ENCODE measurements at places on chromosomes 3 and 15.

- DNase-seq: no peak
Observed at GRCh38 chr3:49712631-49713317, 6.7 kb downstream of the AMIGO3 start.

- no peak for DNase-seq
Observed at GRCh38 chr3:89685731-89686130, 578.3 kb downstream of the EPHA3 start.

GRCh38 chr3:186375443-186375842 is 13.4 kb upstream of the DGKG start:
- DNase-seq: no peak

DNA sequence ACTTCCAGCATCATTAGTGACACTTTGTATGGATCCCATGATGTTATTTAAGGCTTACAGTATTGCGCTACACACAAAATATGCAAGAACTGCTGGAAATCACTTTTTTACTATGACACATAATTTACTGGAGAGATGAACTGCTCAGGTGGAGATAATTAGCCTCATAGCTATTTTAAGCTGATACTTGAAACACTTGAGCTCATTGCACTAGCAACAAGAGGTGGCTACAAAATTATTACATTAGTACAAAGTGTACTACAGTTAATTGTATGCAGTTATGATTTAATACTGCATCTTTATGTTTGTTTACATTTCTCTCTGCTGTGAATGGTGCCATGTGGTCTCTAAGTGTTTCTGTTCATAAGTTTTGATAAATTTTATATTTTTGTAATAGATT is 6.5 kb upstream of the LZTFL1 start:
- no peak for DNase-seq

GRCh38 chr15:64251658-64252057 is 88.8 kb upstream of the PPIB start:
- no peak for DNase-seq

DNA sequence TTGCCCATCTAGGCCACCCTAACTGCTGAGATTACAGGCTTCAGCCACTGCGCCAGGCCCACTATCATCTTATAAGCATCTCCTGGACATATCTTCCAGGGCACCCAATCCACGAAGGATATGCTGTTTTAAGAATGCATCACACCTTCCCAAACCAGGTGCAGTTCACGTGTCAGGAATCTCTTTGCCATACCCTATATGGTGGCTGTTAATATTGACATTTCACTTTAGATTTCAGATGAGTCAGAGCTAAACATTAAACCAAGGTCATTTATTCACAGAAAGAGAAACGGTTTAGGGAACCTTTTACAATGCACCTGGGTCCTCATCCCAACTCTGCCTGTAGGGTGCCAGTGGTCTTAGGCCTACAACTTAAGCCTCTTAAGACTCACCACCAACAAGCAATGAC is 85.7 kb downstream of the TBL1XR1 start:
- DNase-seq: no peak

- no peak for DNase-seq
Observed at GRCh38 chr15:99976811-99977271, 243.6 kb upstream of the LYSMD4 start.

GRCh38 chr3:17642474-17642873 is 100.0 kb downstream of the TBC1D5 start:
- no peak for DNase-seq

DNA sequence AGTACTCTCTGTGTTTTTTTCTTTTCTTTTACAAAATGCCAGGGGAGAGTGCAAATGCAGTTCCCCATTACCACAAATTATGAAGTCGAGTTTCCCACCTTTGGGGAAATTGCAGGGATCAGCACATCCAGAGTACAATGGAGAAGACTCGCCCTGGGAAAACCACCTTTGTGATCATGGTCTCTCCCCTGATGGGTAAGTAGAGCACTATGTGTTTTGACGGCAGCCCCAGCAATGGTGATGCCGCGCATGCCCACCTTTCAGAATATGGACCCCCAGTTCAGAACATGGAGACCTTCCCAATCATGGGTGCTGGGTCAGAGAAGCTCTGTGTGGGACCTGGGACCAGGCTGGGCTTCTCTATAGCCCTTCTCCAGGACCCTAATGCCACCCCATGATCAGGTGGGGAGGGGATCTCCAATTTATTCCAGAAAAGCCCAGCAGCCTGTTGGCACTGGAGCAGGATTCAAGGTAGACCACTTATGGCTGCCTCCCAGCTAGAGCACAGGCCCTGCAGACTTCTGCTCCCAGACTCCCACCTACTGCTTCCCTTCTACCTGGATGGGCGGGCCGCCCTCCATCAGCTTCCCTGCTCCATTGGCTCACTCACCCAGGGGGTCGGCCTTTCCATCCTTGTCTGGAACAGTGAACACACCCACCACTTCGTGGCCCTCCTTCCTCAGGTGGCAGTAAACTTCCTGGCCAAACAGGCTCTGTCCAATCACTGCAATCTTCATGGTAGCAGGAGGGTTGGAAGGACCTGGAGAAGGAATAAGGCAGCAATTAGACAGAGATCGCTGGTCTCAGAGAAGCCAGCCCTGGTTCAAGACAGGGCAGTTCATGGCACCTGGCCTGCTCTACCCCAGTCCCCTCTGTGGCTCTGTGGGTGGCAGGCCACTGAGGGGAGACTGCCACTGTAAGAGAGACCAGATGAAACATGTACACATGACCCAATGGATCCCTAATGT is 19.9 kb downstream of the ALDH1L1 start:
- DNase-seq: no peak

DNA sequence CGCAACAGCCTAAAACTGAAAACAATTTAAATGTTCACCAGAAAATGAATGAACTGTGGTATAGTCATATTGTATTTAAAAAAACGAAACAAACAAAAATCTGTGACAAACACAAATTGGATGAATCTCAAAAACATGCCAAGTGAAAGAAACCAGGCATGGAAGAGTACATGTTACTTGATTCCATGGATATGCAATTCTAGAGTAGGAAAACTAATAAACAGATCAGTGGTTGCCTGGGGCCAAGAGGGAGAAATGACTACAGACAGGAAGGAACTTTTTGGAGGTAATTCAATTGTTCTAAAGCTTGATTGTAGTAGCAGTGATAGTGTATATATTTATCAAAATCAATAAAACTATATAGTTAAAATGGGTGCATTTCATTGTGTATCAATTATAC is 16.8 kb downstream of the UBE3A start:
- no peak for DNase-seq

DNA sequence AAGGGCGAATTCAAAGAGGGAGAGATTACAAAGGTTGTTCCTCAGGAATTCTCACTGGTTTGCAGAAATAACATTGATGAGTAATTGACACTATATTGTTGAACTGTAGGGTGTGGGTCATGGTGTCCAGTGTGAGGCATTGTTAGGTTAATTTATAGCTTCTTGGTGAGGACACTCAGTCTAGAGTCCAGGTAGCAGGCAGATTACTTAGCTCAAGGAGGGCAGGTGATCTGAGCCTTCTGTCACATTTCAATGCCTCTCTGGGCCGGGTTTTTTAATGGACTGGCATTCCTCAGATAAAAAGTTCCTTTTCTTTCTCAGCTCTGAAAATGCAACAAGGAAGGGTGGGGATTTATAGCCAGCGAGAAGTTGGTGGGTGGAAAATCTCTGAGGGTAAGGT is 194.2 kb upstream of the PROK2 start:
- DNase-seq: no peak

GRCh38 chr15:90750186-90750585 is 33.0 kb downstream of the BLM start:
- no peak for DNase-seq

DNA sequence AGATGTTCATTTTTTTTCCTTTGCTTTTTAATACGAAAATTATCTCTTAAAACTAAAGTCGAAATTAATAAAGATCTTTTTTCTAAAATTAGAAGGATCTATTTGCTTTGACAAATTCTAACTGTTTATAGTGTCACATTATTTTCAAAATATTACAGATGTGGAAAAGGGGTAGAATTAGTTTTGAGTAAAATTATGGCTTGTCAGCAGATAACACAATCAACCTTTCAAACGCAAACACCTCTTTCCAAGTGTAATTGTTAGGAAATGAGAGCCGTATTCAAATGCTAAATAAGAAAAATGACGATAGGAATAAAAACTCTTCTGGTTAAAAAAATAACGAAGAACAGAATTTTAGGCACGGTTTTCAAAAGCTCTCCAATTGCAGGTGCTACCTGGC is 704.7 kb downstream of the NLGN1 start:
- no peak for DNase-seq

GRCh38 chr3:131417751-131418150 is 36.2 kb downstream of the NUDT16 start:
- no peak for DNase-seq

GRCh38 chr3:109059264-109059663 is 58.7 kb downstream of the MORC1 start:
- no peak for DNase-seq

GRCh38 chr3:134330883-134331810 is 43.1 kb downstream of the AMOTL2 start:
- no peak for DNase-seq

GRCh38 chr3:167854063-167854462 is 118.5 kb downstream of the SERPINI1 start:
- no peak for DNase-seq

DNA sequence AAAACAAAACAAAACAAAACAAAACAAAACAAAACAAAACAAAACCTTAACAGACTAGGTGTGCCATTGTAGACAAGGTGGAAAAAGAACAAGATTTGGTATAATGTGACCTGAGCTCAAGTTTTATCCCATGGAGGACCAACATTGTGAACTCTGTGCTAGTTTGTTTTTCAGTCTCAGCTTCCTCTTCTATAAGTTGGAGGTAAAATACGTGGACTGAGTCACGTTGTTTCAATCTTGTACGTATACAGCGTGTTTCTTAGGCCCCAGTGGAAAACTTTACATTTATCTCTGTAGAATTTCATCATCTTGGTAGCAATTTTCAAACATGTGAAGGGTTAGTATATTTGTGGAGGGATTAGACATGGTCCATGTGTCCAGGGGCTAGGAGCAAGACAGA is 261.6 kb downstream of the CD47 start:
- no peak for DNase-seq

DNA sequence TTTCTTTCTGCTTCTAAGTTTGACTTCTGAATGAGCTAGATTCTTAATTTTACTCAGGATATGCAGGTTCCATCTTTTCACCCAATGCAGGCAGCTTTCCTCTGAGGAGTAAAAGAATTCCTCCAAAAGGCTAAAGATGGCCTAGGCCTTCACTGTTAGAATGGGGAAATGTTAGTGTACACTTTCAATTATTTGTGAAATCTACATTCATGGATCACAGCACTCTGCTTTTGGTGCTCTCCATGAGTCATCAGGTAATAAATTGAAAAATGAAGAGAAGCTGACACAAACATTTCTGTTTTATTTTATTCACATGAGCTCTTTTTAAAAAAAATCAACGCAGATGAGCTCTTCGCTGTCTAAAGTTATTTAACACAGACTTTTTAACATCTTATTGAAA is 502.5 kb upstream of the GOLIM4 start:
- DNase-seq: no peak

DNA sequence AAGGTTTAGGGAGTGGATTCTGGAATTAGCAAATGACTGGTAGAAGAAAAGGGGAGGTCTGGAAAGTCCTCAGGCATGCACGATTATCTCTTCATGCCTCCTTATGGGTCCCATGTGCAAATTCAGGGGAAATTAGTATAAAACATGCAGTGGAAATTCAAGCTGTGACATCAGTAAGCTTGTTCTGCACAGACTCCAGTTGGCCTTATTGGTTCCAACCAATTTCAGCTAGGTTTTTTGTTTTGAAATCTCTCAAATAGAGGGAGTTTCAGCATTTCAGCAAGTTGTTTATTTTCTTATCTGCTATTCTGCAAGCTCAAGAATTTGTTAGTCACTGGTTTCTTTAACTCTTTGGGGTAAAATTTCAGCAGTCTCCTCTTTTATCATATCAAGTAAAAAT is 774 bp upstream of the TMCO5A start:
- DNase-seq: no peak

GRCh38 chr3:67995206-67995605 is 340.8 kb upstream of the SUCLG2 start:
- DNase-seq: no peak

- DNase-seq: no peak
Observed at GRCh38 chr3:143277531-143277930, 158.0 kb downstream of the CHST2 start.

DNA sequence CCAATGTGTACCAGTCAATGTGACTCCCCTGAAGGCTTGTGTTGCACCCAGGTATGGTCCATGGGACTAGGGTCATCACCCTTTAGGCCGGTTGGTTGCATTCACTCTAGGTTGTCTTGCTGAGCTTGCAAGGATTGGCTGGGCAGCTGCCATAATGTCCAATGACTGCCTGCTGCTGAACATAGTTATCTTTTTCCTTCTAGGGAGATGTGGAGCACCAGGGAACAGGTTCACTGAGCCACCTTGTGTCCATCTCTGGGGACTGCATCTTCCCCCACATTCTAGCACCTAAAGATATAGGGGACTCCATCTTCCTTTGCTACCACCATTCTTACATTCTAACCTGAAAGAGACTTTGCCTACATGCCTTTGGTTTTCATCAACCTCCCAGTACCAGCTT is 580.4 kb upstream of the TBL1XR1 start:
- no peak for DNase-seq

DNA sequence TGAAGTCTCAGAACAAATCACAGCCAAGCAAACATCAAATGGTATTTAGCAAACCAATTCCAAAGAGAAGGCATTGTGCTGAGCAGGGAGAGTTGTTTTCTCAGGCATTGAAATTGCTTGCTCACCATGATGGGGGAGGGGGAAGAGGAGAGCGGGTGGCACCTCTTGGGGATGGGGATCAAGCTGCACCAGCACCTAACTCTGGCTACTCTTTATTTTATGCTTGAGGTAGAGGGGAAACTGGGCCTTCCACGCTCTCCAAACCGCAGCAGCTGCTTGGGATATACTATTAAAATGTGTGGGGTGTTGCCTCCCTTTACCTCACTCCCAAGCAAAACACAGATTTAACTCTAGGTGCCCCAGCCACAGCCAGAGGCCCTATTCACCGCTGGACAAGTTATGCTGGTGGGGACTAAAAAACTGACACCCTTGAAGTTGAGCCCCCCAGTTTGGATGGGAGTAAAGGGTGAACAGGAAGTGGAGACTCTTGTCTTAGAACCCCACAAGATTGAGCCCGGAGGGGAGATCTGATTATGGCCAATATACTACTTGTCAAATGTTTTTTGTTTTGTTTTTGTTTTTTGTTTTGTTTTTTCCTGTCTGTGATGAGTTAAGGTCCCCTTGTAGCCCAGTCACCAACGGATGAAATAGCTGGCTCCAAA is 5.0 kb upstream of the FOXB1 start:
- no peak for DNase-seq

- no peak for DNase-seq
Observed at GRCh38 chr15:45431511-45431910, 53.2 kb upstream of the GATM start.
